ENCODE measurements at places on chromosomes 4 and X.

- no peak for DNase-seq
Observed at GRCh38 chr4:138445098-138445497, 202.9 kb upstream of the SLC7A11 start.

DNA sequence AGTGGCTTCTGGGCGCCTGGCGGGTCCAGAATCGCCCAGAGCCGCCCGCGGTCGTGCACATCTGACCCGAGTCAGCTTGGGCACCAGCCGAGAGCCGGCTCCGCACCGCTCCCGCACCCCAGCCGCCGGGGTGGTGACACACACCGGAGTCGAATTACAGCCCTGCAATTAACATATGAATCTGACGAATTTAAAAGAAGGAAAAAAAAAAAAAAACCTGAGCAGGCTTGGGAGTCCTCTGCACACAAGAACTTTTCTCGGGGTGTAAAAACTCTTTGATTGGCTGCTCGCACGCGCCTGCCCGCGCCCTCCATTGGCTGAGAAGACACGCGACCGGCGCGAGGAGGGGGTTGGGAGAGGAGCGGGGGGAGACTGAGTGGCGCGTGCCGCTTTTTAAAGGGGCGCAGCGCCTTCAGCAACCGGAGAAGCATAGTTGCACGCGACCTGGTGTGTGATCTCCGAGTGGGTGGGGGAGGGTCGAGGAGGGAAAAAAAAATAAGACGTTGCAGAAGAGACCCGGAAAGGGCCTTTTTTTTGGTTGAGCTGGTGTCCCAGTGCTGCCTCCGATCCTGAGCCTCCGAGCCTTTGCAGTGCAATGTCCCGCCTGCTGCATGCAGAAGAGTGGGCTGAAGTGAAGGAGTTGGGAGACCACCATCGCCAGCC, at the start of gene ATOH1:
TSS of gene ATOH1 (plus strand) at position 422 of the 663 bp plus-strand sequence. CDS start at position 596, 174 bp downstream.
- no peak for DNase-seq

DNA sequence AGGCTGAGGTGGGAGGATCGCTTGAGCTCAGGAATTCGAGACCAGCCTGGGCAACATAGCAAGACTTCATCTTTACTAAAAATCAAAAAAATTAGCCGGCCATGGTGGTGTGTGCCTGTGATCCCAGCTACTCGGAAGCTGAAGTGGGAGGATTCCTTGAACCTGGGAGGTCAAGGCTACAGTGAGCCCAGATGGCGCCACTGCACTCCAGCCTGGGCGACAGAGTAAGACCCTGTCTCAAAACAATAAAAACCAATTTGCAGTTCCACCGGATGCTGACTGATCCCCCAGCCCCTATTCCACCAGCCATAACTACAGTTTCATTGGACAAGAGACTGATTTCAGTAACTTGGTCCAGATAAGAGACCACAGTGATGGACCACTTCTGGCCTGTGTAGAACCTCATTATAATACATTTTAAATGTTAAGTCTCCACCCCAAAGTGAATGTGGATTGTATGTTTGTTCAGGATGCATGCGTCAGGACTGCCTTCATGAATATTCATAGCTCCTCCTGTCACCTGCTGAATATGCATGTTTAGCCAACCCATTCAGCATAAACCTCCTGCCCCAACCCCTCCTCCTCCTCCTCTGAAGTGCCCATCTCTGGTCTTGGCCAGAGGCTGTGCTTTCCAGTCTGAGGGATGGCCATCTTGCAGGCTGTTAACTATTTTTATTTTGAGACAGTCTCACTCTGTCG, 2.3 kb upstream of the SLBP start:
- DNase-seq = no peak

GRCh38 chr4:3408793-3409330, 32.9 kb upstream of the HGFAC start:
- no peak for DNase-seq

- no peak for DNase-seq
Observed at GRCh38 chr4:177380730-177381287, 61.4 kb downstream of the AGA start.

DNA sequence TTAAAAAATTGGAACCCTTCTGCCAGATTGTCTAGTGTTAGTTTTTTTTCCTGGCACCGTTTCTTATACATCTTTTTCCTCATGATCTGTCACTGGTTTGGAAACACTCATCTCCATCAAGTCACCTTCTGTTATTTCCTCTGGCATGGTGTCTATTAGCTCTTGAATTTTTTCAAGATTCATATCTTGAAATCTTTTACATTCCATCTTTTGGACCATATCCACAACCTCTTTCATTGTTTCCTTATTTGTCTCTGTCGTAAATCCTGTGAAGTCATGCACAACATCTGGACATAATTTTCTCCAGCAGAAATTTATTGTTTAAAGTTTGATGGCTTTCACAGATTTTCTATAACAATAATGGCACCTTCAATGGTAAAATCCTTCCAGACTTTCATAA, 10.2 kb upstream of the TMEM185A start:
- no peak for DNase-seq

DNA sequence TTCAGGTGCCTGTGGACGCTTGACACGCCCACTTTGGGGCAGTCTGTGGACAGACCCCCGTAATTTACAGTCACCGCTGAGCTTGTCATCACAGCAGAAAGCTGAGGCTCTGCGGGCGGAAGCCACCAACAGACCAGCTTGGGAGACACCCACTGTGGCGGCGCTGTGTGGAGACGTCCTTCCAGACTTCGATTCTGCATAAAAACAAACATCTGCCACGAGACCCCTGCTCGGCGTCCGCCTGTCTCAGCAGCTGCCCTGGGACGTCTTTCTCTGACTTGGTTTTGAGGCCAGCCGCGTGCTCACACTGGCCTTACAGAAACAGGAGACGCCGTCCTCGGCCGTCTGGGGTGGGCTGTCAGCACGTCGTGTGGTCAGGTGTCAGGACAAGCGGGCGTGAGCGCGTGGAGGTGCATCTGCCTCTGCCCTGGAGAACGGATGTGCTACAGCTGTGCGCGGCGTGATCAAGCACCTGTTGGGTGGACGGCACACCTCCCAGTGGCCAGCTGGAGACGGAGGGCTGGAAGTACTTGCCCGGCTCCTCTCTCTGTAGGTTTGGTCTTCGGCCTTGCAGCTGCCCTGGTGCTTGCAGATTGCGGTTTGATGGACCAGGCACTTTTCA, 37.5 kb downstream of the PIGG start:
- DNase-seq = no peak

DNA sequence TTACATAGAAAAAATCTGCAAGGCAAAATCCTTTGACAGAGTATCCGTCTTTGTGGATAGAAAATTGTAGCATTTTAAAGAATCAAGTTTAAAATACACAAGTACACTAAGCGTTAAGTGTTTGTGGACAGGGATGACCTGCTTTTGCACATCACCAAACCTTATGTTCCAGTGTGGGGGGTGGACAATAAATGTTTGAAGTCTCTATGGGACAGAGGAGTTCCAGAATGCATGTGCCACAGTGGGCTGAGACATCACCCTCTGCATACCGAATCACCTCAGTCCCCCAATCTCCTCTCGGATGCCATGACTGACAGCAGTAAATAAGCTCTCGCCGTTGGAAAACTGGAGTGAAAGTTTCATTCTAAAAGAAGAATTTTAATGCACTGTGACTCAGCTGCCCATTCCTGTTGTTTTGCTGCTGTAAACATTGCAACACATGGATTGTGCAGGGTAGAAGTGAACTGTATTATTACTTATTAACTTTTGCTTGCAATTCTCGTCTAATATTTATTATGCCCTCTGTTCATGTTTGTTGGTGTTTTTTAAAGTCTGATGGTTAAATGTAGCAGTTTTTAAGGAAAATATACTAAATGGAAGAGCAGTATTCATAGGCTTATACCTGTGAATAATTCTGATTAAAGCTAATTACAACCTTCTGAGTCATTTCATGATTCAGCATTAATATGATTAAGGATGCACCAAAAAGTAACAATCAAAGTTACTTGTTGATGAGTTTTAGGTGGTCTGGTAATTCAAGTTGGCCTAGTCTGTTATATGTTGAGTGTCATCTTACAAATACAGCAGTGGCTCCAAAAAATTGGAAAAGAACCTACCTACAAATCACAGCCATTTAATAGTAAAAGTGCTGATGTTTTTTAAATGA, 24.0 kb downstream of the CDKN2AIP start:
- no peak for DNase-seq

- no peak for DNase-seq
Observed at GRCh38 chr4:122364700-122365404, 14.0 kb upstream of the ADAD1 start.

- DNase-seq = no peak
Observed at GRCh38 chr4:5027346-5027745, 8.1 kb upstream of the CYTL1 start.

- DNase-seq = no peak
Observed at GRCh38 chr4:124713185-124713592, 657 bp upstream of the ANKRD50 start.

GRCh38 chr4:160375772-160376452, 1273.0 kb downstream of the RAPGEF2 start:
- DNase-seq = no peak

DNA sequence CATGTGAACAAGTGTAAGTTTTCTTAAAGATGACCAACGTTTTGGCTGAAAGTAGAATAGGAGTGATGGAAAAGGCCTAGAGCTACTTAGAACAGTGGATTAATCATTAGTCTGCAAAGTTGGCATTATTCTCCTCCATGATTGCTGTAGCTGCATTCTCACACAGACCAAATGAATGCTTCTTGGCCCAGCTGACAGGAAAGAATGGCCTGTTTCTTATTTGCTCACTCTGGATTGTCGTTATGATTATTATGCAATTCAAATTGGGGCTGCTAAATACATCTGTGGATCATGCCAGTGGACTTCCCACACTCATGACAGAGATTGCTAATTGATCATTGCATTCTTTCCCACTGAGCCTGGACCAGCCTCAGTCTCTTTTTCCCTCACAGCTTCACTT, 285.0 kb downstream of the STIM2 start:
- DNase-seq = no peak

DNA sequence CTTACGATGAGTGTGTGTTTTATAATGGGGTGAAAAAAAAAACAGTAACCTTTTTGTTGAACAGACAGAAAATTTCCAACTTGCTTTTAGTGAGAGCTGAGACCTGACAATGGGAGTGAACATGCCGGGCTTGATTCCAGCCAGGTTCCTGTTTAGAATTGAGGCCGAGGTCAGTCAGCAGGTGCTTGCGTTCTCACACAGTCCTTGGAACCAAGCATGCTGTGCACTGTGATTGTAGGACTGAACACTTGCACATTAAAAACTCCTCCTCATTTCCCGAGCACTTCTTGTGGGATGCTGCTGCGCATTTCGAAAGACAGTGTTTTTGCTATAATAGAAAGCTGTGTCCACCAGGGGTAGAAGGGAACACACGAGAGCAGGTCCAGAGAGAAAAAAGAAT, 51.8 kb downstream of the TMEM131L start:
- no peak for DNase-seq

- DNase-seq = no peak
Observed at GRCh38 chrX:10847333-10847732, 226.9 kb upstream of the MID1 start.

DNA sequence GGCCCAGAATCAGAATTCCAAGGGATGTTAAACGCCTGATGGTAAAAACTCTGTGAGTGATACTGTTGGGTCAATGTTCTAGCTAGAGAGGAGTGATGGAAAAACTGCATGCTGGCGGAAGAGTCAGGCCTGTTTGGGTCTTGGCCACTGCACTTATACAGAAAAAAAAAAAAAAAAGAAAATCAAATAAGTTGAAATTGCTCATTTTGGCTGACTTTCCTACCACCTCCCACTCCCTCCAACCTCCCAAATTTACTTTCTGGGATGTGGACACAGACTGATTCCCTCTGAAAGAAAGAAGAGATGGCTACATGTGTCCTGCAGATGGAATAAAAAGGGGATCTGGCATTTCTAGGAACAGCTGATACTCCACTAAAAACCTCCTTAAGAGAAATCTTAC, 234.1 kb upstream of the GIMD1 start:
- no peak for DNase-seq

GRCh38 chrX:45601052-45601451, 400.4 kb upstream of the DIPK2B start:
- no peak for DNase-seq

DNA sequence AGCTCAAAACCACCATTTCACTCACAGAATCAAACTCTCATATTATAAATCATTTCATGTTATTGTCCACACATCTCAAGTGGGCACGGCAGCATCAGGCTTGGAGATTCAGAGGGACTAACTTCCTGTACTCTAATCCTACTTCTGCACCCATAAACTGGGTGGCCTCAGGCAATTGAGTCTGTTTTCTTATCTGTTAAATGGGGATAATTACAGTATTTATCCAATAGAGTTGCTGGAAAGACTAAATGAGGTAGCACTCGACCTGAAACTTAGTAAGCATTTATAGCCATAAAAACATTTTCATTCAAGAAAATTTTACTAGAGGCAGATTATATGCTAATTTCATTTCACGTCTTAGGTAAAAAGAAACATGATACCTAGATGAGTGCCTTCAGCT, 13.0 kb downstream of the TBC1D1 start:
- no peak for DNase-seq

- no peak for DNase-seq
Observed at GRCh38 chrX:154445776-154446175, 1.8 kb downstream of the FAM50A start.

GRCh38 chrX:126770179-126770578, 49.4 kb upstream of the PRR32 start:
- no peak for DNase-seq

DNA sequence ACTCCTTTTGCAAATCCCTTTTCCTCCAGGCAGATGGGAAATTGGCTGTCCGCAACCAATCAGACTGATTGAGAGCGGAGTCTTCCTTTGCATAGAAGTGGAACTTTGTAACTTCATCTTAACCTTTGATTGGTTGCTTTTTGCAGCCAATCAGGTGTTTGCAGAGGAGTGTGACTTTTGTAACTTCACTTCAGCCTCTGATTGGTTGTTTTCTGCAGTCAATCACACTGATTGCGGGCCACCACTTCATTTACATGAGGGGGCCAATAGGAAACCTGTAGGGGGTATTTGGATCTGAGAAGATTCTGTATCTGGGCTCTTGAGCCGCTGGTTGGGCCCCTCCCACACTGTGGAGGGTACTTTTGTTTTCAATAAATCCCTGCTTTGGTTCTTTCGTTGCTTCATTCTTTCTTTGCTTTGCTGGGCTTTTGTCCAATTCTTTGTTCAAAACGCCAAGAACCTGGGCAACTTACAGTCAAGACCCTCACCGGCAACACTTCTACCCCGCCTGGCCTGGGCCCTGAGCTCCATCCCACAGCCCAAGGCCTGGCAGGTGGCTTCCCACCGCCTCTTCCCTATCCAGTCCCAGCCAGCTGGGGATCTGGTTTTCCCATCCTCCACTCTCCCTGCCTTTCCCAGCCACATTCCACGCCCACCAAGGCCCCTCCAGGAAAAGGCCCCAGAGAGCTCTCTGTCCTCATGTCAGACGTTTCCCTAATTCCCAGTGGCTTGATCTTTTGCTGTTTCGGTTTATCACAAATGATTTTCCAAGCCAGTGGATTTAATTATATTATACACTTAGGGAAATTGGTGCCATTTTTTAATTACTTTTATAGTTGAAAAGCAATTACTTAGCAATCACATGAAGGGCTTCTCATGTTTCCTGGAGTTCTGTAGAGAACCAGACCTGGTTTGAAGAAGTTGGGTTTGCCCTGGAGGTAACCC, 110.2 kb upstream of the STX18 start:
- DNase-seq = no peak

- no peak for DNase-seq
Observed at GRCh38 chrX:107730298-107730655, 45.3 kb downstream of the TSC22D3 start.

GRCh38 chr4:140047017-140047640, 106.9 kb downstream of the MAML3 start:
- DNase-seq = no peak
